ENCODE measurements at places on chromosomes 12 and 14.
A peak's percentile ranks its signal among the peaks of the same experiment; 100 is the strongest.

- DNase-seq: no peak
These were observed 44.5 kb downstream of the NUAK1 start for GRCh38 chr12:106094304-106094703.

DNA sequence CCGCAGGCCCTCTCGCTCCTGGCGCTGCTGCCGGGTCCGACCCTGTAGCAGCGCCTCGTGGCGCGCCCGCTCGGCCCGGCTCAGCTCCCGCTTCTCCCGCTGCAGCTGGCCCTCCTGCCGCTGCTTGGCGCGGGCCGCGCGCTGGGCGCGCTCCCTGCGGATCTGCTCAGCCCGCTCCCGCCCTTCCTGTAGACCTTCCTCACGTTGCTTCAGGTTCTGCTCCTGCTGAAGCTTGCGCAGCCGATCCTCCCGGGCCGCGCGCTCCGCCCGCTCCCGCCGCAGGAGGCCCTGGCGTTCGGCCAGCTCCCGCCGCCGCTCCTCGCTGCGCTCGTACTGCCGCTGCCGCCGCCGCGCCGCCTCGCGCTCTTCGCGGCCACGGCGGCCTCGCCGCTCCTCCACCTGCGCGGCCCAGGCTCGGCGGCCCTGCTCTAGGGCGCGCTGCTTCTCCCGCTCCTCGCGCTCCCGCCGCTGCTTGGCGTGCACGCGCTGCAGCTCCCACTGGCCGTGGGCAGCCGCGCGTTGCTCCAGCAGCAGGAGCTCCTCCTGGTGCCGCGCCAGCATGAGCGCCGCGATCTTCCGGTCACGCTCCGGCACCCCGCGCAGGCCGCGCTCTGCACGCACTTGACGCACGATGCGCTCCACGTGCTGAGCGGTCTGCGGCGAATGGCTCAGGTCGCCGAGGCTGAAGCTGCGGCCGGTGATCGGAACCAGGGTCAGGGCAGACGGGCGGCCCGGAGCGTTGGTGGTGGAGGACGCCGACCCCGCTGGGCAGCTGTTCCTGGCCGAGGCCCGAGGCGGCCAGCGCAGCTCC, 2.4 kb downstream of the CCDC177 start:
- no peak for DNase-seq

- no peak for DNase-seq
These were observed 905.0 kb upstream of the ATXN7L3B start for GRCh38 chr12:73632661-73633060.

DNA sequence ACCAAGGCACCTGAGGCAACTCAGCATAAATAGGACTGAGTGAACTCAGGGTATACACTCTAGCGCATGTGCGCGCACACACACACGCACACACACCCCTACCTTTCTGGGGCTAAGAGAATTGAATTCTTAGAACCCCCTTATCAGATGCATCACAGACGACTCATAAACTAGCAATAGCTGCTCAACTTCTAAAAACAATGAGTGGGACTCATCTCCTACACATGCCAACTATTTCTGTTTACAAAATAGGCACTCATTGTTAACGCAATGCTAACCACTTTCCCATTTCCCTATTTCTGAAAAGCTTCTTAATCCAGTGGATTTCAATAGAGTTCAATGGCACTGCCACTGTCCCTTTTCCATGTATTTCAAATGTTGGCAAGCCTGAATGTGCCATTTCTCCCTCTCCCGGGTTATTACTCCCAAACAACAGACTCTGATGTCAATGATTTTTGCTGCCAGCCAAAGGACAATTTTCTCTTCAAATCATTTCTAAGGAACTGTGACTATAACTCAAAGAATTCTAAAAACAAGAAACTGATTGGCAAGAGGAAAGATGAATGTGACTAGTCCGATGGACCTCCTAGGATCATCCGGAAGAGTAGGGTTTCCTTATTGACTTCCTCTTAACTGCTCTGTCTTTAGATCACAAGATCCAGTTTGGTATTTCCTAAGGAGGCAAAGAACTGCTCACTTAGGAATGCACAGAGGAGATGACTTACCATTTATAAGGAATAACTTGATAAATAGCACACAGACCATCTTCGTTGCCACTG, 48.8 kb downstream of the SLC38A1 start:
- peak; percentile 82 for DNase-seq

DNA sequence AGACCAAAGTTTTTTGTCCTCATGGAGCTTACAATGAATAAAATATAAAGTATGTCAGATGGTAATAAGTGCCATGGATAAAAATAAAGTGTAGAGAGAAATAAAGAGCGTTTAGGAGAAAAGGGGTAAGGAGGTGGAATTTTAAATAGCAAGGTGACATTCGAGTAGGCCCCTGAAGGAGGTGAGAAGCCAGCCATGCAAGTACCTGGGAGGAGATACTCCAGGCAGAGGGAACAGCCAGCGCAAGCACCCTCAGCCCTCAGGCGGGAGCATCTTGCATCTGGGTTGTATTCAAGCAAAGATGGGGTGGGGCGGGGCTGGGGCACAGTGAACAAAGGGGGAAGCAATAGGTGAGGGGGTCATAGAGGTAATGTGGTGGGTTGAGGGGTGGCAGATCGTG, 4.3 kb downstream of the TBC1D30 start:
- DNase-seq: no peak

DNA sequence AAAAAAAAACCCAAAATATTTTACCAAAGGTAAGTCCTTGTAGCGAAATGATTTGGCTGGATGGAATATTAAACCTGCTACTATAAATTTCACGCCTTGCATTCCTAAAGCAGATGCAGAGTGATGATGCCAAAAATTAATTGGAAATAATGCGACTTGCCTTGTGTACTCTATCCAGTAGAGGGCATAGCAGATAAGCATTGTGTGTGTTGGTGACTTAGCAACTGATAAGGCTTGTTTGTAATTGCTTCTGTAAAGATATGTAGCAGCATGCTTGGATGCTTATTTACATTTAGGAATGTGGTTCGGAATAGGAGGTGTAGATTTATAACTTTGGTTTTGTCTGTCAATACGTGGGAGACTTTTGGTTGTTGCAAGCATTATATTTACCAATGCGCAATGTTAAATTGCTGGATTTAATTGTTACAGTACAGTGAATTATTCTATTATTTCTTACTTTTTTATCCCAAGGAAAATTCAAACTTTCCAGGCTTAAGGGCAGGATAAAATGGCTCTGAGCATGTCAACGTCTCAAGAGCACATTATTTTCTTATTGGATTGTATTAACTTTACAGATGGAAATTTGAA, 80.5 kb downstream of the TMEM260 start:
- no peak for DNase-seq

- no peak for DNase-seq
These were observed 29.3 kb downstream of the JAG2 start for GRCh38 chr14:105139212-105139825.

- no peak for DNase-seq
These were observed 16.2 kb downstream of the PSMC1 start for GRCh38 chr14:90272523-90272922.

DNA sequence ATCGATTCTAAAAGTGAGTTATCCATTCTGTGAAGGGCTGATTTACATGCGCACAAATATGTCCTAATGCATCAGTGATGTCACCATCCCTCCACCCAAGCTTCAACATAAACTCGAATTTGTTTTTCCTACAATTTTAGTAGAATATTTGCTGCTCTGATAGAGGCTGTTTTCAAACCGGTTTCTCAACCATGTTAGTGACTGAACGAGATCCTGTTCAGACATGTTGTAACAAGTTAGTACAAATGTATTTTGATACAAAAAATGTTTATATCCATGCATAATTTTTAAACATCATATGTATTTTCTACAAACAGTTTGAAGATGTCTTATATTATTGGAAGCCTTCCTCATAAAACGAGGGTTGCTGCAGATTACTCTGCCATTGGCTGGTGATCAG, 12.7 kb upstream of the PRB2 start:
- no peak for DNase-seq

DNA sequence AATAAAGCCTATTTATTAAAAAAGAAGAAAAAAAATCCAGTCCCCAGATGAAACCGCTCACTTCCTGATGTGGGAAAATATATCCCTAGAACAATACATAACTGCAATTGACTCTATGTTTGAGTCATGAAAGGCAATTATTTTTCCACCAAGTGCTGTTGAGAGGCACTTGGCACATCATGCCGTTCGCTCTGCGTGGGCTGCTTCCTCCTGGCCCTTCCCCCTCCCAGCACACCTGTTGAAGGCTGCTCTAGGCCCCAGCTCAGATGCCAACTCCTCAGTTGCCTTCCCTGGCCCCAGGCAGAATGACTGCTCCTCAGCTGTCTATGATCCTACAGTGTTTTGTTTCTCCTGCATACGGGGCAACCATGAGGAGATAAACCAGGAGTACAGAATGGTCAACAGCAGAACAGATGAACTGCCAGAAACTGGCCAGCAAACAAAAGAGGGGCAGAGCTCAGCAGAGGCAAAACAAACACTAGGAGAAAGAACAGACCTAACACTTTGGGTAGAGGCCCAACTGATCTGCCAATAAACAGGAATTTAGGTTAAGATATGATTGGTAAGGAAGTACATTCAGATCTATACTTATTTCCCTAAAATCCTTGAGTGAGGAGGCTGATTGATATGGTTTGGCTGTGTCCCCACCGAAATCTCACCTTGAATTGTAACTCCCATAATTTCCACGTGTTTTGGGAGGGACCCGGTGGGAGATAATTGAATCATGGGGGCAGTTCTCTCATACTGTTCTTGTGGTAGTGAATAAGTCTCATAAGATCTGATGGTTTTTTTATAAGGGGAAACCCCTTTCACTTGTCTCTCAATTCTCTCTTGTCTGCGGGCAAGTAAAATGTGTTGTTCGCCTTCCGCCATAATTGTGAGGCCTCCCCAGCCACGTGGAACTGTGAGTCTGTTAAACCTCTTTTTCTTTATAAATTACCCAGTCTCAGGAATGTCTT, 58.6 kb downstream of the SLC38A1 start:
- DNase-seq: peak; percentile 73

- DNase-seq: no peak
These were observed 62.7 kb downstream of the HMGA2 start for GRCh38 chr12:65886996-65887395.

DNA sequence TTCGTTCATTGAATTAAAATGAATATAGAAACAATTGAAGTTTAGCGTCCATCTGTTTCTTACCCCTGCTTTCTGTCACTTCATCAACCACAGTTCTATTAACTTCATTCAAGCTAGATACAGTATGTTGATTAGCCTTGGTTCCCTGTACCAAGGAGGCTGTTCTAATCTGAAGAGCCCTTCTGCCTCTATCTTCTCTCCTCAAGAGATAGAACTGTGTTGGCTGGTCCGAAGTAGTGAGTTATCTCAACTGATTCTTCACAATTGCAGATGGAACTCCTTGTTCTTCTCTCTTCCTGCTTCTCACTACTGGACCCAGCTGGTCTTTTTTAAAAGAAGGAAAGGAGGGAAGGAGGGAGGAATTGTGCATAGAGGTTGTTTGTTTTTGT, 82.1 kb upstream of the TRAF3 start:
- DNase-seq: no peak

- no peak for DNase-seq
These were observed 95.6 kb downstream of the DAAM1 start for GRCh38 chr14:59284059-59284458.

- peak; percentile 18 for DNase-seq
These were observed 3.5 kb downstream of the AICDA start for GRCh38 chr12:8609061-8609570.

- no peak for DNase-seq
These were observed 1413.2 kb downstream of the LRFN5 start for GRCh38 chr14:43019826-43020225.

All from CD4-positive, alpha-beta T cell treated with Interleukin-15 for 1 hour (primary cell).